ENCODE measurements at places on chromosomes 4 and X.

GRCh38 chr4:180197471-180197870 lies 2045.7 kb upstream of the TENM3 start:
- no peak for DNase-seq

- DNase-seq: no peak
Measured at GRCh38 chr4:1413687-1414479, 7.6 kb upstream of the NKX1-1 start.

DNA sequence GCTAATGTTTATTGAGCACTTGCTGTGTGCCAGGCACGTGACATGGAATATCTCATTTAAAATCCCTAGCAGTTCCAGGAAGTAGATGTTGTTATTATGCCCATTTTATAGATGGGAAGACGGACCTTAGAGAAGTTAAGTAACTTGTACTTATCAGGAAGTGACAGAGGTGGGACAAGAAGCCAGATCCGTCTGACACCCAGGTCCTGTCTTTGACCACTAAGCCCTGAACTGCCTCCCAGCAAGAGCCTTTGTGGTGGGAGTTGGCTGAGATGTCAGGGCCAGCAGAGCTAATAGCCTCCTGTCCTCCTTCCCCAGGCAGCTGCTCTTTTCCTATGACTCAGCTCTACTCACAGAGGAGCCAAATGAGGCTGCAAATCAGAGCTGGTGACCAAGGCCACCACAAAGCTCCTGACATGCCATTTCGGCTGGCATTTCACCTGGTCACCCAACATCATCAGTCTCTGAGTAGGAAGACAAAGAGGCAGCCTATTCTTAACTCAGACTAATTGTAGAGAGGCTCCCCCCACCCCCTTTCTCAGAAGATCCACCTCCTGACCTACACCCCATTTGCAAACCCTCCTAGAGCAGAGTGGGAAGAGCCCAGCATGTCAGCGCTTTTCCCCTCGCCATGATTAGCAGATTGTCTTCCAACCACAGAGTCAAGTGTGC lies 175.1 kb upstream of the KIT start:
- DNase-seq: no peak

DNA sequence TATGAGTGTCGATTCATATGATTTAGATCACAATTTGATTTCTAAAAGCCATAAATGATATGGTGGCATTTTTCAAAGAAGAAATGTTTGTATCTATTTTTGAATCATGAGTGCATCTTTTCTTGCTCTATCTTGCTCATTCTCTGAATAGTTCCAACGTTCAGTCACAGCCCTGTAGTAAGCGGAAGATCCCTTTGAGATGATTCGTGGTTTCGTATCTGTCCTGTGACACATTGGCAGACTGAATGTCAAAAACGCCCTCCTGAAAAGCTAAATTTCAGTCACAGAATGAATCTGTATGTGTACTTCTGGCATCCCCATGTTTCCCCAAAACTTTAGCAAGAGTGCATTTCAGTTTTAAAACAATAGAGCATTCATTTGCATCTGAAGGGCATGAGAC lies 1066.9 kb upstream of the TENM3 start:
- DNase-seq: no peak

- no peak for DNase-seq
Measured at GRCh38 chr4:119623025-119623424, 5.6 kb downstream of the PDE5A start.

DNA sequence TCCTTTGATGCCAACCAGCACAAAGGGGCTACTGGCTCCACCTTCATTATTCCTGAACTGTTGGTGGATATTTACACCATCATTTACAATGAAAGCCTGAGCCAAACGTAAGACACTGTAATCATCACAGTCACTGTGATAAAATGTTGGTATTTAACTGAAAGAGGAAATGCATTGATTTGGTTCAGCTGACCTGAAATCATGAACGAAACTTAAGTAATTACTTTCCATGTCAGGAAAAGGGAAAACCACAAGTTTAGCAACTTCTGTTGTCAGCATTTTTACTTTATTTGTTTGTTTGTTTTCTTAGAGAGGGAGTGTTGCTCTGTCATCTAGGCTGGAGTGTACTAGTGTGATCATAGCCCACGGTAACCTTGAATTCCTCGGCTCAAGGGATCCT lies 247.8 kb upstream of the FAM47A start:
- no peak for DNase-seq

GRCh38 chr4:130008461-130008860 lies 912.5 kb downstream of the C4orf33 start:
- no peak for DNase-seq
